Activated CD8-positive, alpha-beta memory T cell treated with anti-CD3 and anti-CD28 coated beads for 1 hour (primary cell): ENCODE measurements at places on chromosomes 6 and 20.

DNA sequence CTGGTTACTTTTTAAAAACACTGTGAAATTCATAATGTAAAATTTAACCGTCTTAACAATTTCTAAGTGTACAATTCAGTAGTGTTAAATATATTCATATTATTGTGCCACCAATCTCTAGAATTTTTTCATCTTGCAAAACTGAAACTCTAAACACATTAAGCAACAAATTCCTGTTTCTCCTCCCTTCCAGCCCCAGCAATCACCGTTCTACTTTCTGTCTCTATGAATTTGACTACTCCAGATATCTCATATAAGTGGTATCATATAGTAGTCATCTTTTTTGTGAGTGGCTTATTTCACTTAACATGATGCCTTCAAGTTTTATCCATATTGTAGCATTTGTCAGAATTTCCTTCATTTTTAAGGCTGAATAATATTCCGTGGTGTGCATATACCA is 44.7 kb downstream of the RSPH3 start:
- no peak for DNase-seq

- DNase-seq: no peak
Measured at GRCh38 chr20:5410470-5410869, 93.7 kb upstream of the PROKR2 start.

DNA sequence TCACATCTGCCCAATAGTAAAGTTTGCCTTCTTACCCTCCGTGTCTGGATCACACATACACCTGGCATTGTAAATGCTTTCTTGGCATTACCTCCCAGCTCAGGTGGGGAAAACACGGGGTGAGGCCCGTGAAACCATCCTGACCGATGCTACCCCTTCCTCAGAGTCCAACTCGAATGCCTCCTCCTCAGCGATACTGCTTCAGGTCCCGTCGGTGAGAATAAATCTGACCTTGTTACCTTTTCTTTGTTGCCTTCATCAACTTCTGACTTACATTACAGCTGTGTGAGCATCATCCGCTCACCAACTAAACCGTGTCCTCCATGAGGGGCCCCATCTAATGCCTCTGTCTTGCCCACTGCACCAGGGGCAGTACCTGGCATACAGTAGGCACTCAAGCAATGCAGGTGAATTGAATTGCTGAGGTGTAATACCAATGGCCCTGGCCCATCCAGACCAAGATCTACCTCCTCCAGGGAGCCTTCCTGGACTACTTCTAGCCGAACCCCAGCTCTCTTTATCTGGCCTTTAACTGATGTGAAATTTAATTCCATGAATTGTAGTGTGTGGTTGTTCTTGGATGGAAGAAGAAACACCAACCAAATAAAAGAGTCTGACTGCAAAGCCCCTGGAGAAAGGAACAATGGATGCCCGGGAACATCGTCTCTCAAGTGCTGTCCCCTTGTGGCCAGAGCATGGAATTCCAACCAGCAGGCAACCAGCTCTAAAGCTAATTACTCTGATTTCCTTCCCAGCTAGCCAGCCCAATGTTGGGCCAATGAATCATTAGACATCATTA is 141.5 kb downstream of the ANKRD60 start:
- no peak for DNase-seq

GRCh38 chr6:27893059-27893835 is 18.9 kb downstream of the OR2B2 start:
- DNase-seq: peak; percentile 70

DNA sequence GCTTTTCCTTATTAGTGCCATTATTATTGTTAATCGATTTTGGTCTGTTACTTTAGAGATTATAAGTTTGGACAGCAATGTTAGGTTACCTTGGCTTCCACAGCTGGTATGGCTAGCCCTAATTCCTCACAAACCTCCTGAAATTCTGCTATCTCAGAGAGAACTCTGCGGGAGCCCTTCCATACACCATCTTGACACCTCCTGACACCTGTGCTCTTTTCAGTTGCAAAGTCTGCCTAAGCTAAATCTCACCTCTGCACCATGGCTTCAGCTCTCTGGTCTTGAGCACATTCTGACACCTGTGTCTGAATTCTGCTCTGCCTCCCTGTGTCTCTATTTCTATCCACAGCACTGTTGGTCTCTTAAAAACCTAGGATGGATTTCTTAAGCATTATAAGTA is 106.5 kb downstream of the DCDC2 start:
- DNase-seq: no peak

DNA sequence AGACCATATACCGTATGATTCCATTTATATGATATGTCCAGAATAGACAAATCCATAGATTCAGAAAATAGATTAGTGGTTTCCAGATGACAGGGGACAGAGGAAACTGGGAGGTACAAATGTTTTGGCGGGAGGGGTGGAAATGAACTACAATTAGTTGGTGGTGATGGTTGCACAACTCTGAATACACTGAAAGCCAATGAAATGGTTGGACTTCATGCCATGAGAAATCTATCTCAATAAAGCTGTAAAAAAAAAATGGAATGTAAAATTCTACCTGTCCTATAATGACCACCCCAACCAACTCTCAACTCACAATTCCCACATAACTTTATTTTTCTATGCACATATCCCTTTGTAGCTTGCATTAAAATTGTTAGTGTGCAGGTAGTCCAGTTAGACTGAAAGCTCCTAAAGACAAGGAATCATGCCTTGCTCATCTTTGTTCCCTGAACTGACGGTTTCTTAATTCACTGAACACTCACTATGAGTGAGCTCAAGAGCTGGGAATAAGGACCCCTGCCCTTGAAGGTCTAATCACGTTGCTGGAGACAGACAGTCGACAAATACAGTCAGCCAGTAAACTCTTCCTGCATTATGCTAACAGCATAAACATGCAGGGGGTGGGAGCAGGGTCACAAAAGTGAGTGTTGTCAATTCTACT is 1.4 kb downstream of the DCDC2 start:
- no peak for DNase-seq

GRCh38 chr20:56820984-56821383 is 191.9 kb downstream of the TFAP2C start:
- no peak for DNase-seq

DNA sequence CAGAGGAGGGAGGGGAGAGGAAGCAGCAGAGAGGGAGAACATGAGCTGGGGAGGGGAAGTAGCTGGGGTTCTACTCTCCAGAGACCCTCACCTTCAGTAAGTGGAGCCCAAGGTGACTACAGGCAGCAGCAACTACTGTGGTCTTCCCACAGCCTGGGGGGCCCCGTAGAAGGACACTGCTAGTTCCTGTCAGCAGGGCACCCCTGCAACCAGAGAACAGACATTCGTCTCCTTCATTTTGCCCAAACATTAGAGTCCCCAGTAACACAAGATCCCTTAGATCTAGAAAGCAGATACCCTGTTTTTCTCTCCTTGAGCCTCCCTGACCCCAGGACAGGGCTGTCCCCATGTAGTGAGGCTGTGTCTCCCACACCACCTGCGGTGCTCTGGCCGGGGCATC is 8.2 kb downstream of the GNMT start:
- no peak for DNase-seq

GRCh38 chr6:39088331-39088730 is 26.7 kb downstream of the SAYSD1 start:
- DNase-seq: no peak

- no peak for DNase-seq
Measured at GRCh38 chr20:1307571-1307971, 21.4 kb downstream of the SDCBP2 start.

- DNase-seq: no peak
Measured at GRCh38 chr6:43926634-43927531, 156.9 kb downstream of the VEGFA start.

- no peak for DNase-seq
Measured at GRCh38 chr6:35017411-35018181, 123.5 kb downstream of the TCP11 start.

DNA sequence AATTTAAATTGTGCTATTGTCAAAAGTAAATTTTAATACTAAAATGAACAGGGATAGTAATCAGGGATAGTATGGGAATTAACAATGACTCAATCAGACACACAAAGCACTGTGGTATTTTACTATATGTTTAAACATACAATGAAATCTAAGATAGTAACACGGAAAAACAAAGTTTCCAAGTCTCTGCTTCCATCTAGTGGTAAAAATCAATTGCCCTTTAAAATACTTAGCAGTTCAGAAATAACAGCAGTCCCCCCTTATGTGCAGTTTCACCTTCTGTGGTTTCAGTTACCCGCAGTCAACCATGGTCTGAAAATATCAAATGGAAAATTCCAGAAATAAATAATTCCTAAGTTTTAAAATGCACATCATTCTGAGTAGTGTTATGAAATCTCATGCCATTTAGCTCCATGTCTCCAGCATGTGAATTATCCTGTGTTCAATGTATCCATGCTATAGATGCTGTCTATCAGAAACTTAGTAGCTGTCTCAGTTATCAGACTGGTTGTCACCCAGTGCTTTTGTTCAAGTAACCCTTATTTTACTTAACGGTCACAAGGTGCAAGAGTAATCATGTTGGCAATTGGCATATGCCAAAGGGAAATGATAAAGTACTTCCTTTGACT is 58.5 kb downstream of the AHI1 start:
- DNase-seq: no peak

GRCh38 chr6:7402716-7403115 is 13.1 kb downstream of the RIOK1 start:
- no peak for DNase-seq

- no peak for DNase-seq
Measured at GRCh38 chr6:47631269-47631772, 67.1 kb upstream of the ADGRF4 start.

DNA sequence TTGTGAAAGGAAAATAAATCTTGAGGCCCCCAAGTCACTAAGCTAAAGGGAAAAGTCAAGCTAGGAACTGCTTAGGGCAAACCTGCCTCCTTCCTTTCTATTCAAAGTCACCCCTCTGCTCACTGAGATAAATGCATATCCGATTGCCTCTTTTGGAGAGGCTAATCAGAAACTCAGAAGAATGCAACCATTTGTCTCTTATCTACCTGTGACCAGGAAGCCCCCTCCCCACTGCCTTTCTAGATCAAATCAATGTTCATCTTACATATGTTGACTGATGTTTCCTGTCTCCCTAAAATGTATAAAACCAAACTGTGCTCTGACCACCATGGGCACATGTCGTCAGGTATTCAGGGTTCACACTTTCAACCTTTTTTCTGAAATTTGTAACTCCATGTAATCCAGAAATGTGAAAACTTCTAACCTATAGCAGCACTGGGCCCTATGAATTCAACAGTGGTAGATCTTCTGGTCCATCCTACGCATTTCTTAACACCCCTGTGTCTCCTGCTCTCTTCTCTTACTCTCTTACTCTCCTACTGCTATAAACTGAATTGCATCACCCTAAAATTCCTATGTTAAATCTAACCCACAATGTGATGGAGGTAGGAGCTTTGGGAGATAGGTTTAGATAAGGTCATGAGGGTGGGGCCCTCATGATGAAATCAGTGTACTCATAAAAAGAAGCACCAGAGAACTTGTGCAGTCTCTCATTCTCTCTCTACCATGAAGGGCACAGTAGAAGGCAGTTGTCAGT is 89.3 kb downstream of the EPB41L2 start:
- DNase-seq: no peak

DNA sequence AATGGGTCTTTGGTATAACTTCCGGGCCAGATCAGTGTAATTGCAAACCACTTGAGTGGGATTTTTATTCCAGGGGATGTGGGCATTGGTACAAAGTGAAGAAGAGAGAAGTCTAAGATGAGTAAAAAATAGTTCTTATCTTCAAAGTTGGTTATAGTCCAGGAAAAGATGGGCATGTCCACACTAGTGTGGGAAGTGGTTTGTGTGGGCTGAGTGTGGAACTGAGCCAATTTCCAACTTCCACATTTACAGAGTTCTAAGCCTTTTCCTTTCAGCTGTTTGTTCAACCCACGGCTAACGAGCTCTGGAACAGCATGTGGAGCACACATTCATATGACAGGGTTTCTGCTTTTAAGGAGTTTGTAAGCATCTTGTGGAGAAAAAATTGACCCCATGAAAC is 72.3 kb upstream of the IFNGR1 start:
- no peak for DNase-seq
